ENCODE measurements at places on chromosomes 2 and 18.

GRCh38 chr2:208311321-208311720 lies 45.3 kb downstream of the PIKFYVE start:
- no peak for DNase-seq

- DNase-seq: no peak
Observed at GRCh38 chr18:36655930-36656329, 172.9 kb downstream of the TPGS2 start.

GRCh38 chr2:136448432-136448831 lies 316.9 kb upstream of the THSD7B start:
- peak; percentile 48 for DNase-seq

GRCh38 chr18:77054288-77054605 lies 78.3 kb downstream of the MBP start:
- DNase-seq: no peak

DNA sequence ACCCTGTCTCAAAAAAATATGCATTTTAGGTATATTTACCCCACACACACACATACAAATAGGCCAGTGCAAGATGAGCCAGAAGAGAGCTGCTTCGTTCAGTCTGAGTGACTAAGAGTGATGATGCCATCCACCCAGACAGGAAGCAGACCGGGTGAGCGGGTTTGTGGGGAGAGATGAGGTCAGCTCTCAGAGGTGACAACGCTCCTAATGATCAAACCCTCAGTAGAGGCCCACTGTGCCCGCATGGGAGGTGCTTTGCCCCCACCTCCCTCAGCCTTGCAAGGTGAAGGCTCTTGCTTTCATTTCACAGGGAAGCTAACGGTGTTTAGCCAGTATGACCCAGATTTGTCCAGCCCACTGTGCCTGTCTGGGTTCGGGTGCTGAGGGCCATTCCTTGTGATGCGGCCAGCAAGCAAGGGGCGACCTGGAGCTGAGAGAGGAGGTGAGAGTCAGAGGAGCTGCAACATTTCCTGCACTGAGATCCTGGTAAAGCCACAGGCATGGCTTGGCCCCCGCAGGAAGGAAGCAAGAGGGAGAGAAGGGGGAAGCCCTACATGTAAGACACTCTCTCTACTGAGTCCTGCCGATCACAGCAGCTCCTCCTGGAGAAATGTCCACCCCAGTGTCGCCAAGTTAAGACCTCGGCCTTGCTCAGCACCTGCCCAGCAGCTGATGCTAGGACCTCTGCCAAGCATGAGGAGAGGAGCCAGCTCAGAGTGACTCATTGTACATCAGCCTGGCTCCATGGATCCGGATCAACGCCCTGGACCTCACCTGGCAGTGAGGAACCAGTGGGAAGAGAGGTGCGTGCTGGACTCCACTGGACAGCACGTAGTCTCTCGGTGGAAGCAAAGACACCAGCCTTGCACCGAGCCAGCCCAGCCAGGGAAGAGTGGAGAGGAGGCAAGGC lies 37.0 kb downstream of the NIFK start:
- DNase-seq: peak; percentile 98

DNA sequence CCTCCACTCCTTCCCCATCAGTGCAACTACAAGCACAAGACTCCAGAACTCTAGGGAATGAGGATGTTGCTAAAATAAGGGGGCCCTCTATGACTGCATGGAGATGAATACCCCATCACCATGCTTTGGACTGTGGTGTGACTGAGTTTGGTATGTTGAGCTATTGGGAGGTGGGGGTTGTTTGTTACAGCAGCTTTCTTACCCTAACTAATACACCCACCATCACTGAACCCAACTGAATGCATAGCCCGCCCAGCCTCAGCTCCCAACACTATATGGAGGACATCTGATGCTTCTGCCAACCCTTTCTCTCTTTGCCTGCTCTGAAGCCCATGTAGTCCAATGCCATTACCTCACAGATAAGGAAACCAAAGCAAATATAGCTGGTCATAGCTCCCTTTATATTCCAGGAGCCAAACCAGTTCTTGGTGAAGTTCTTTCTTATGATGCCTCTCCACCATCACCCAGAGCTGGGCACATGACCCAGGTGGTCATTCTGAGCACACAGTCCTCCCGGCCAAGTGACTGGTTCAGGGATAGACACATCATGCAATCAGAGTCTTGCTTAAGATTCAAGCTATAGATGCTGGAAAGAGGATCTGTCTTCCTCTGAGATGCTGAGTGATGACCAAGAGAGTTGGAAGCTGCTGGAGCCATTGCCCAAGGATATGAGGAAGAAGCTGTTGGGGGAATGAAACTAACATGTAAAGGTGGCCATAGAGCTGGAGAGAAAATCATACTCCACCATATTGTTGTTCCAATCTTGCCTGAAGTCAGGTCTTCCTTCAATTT lies 155.6 kb upstream of the HAAO start:
- DNase-seq: no peak

- no peak for DNase-seq
Observed at GRCh38 chr2:119024152-119024551, 82.2 kb downstream of the MARCO start.

GRCh38 chr2:181408861-181409260 lies 48.3 kb upstream of the ITGA4 start:
- no peak for DNase-seq

DNA sequence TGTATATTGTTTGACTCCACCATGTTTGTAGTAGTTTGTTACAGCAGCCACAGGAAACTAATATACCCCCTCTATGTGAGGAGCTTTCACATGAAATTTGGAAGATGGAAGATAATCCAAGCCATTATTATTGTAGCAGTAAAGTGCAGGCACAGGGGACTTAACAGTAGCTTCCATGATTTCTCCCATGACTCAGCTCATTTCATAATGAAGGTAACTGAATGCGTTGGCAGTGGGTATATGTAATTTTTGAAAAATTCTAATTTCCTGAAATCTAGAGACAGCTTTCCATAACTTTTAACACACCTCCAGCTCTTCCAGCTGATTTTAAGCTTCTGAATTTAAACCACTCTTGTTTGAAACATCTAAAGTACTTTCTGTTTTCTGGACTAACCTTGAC lies 181.2 kb downstream of the NR4A2 start:
- DNase-seq: no peak

DNA sequence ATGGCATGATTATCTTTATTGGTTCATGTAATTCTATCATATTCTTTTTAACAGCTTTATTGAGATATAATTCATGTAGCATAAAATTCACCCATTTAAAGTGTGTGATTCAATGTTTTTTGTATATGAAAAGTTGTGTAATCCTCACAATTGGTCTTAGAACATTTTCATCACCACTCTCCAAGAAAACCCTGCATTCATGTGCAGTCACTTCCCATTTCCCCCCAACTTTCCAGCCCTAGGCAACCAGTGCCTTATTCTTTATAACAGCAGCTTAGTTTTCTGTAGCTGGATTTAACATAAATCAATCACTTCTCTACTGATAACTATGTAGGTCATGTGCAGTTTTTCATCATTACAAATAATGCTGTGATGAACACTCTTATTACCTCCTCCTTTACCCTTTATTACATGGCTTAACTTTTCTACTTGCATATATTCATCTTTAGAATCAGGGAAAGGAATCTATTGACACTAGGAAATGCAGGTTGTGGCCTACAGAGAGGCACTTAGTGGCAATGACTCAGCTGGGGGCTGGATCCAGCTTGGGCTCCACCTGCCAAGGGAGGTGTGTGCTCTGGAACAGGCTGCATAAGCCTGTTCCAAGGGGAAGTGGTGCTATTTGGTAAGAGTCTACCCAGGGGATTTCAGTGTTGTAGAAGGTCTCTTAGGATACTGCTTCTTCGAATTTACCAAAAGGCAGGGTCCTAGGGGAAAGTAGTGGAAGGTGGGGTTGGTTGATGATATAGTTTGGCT lies 89.1 kb downstream of the ETAA1 start:
- peak; percentile 87 for DNase-seq

DNA sequence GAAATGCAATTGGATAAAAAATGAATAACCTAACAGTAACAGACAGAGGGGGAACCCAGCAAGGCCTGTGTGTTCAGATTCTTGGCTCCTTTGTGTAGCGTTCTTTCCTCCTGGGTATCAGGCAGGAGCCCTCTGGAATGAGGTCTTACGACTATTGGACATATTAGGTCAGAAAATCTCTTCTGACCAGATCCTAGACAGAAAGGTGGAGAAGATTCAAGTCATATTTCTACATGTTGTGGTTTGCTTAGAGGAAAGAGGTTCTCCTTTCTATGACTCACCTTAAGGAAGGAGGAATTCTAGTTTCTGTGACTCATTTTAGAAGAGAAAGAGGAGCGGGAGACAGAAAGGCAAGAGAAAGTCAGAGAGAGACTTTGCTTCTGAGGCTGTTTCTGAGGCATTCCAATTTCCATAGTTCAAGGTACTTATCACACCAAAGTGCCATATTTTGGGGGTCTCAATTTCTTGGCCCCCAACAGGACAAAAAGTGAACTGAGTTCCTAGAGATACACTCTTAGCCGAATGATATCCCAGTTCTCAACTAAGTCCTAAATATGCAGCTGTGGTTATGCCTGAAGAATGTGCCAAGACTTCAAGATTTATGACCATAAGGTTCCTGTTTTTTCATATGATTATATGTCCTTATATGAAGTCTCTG lies 618.6 kb downstream of the ZEB2 start:
- no peak for DNase-seq

GRCh38 chr2:2664989-2665833 lies 334.1 kb upstream of the MYT1L start:
- peak; percentile 5 for DNase-seq

DNA sequence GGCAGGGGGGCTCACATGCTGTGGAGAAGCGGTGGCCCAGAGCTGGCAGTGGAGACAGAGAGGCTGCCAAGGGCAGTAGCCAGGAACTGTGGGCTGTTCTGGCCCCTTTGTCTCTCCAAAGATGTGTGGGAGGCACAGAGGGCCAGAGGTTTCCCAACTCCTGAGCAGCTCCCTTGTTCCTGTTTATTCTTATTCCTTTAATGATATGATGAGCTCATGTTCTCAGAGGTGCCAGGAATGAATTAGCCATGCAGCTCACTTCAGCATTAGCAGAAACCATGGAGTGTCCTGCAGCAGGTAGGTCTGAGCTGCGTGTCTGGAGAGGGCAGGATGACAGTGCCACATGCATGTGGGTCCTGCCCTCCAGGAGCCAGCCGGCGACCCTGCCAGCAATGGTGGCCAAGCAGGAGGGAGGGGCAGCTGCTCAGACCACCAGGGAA lies 77.9 kb upstream of the FZD7 start:
- DNase-seq: no peak

DNA sequence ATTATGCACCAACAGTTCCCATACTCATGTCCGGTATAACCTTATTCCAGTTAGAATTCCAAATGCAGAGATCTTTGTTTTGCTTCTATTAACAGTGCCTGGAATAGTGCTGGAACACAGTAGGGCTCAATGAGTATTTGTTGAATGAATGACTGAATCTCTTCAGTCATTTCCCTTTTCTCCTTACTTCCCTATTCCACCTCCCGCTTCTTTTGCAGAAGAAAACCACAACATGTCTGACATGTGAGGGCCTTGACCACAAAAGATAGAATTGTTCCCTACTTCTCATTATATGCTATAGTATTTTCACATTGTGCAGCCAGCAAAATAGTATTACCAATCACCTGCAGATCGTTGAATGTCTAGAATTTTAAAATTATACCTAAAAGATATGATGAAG lies 19.5 kb upstream of the HNRNPLL start:
- DNase-seq: no peak

Data from DMS53 (cell line).